Activated CD4-positive, alpha-beta T cell treated with anti-CD3 and anti-CD28 coated beads, Interleukin-10, Interleukin-2, amounts not matched to agents 100 ng/mL and 50 ng/mL, durations not matched to agents 16 hours and 8 hours (primary cell): ENCODE measurements at places on chromosomes 6 and 20.

DNA sequence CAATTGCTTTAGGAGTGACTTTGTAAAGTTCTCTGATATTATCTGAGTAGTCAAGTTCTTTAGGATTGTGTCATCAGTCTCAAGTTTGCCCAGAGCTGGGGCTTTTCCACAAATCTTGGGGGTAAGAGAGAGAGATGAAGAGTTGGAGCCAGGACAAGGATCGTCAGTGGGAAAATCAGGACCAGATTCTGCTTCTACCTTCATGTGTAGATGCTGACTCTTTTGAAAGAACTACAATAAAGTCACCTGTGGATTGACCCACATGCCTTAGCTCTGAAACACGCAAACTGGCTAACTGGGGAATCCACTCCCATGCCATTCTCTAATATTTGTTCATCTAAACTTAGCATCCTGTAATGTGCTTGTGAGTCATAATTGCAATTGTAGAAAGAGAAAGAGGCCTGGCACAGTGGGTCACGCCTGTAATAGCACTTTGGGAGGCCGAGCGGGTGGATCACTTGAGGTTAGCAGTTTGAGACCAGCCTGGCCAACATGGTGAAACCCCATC is 15.6 kb upstream of the BICRAL start:
- no peak for DNase-seq

- DNase-seq = no peak
These were observed 44.2 kb upstream of the MAP3K7 start for GRCh38 chr6:90631046-90631445.

- peak; percentile 72 for DNase-seq
These were observed at the start of gene PPT2 for GRCh38 chr6:32153564-32154513. Gene PPT2, plus strand, starts transcription at chr6:32154141. Its CDS starts 454 bp downstream, at chr6:32154595.

- no peak for DNase-seq
These were observed 7.6 kb upstream of the TREML2 start for GRCh38 chr6:41208439-41209106.

DNA sequence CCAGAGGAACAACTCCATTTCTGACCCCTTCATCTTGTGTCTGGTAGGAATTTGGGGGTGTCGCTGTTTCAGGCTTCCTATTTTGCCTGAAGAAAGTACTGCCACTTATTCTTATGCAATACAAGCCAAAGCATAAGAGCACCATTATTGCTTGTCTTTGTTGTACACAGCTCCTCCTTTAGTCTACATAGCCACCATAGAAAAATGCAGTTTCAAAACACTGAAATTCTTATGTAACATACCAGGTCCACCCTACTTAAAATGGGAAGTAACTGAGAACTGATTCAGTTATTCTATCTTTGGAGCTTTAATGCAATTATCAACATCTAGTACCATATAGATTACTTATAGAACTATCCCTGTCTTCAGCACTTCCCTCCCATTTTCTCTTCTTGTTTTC is 255.5 kb downstream of the ARHGAP18 start:
- no peak for DNase-seq

- DNase-seq = no peak
These were observed 28.1 kb downstream of the KIF13A start for GRCh38 chr6:17959302-17959701.

DNA sequence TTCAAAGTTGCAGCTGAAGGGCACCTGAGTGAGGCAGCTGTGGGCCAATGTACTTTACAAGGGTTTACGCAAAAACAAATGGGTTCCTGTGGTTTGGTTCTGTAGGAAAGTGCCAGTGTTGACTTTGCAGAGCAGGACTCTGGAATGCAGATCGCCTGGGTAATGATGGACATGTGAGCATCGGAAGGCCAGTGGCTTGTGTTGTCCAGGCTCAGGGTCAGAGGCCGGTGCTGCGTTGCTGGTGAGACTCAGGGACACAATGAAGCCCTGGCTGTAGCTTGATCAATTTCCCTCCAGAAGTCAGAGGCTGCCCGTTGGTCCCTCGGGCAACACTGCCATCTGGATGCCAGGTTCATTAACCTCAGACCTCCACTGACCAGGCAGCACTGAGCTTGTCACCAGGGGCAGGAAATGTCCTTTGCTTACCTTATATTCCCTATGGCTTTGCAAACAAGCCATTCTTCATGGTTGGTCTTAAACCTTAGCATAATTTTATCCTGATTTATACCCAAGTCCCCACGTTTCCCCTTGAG is 753.4 kb downstream of the QKI start:
- no peak for DNase-seq

DNA sequence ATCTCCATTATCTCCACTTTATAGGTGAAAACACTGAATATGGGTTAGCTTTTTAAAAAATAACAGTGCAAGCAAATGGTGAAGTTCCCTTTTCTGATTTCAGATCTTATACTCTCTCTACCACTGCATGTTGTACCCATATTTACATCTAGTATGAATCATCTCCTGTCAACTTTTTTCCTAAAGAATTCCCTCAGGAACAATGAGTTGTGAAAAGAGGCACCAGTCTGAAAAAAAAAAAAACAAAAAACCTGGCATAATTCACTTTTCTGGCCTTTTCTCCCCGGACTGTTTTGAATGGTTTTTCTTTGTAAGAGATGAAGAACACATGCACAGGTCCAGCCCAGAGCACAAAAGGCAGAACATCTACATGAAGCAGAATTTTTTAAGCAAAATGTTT is 596.0 kb downstream of the COL12A1 start:
- DNase-seq = no peak

GRCh38 chr20:19019734-19020364 is 192.6 kb upstream of the SLC24A3 start:
- DNase-seq = no peak

GRCh38 chr6:31830886-31831335 is 3.4 kb downstream of the HSPA1B start:
- DNase-seq = no peak

- DNase-seq = no peak
These were observed 168.5 kb downstream of the MYLK4 start for GRCh38 chr6:2582268-2582667.

DNA sequence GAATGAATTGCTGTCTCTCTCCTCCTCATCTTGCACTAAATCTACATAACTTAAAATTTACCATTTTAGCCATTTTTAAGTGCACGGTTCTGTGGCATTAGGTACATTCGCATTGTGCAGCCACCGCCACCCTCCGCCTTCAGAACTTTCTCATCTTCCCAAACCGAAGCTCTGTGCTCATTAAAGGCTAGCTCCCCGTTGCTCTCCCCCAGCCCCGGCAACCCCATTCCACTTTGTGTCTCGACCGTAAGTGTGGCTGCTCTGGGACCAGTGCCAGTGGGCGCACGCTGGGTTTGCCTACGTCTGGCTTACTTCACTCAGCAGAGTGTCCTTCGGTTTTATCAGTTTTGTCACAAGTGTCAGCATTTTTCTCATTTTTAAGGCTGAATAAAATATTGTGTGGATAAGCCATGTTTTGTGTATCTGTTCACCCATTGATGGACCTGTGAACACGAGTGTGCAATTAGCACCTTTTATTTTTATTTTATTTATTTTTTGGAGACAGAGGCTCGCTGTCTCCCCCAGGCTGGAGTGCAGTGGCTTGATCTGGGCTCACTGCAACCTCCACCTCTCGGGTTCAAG is 16.8 kb downstream of the SLC17A9 start:
- no peak for DNase-seq

DNA sequence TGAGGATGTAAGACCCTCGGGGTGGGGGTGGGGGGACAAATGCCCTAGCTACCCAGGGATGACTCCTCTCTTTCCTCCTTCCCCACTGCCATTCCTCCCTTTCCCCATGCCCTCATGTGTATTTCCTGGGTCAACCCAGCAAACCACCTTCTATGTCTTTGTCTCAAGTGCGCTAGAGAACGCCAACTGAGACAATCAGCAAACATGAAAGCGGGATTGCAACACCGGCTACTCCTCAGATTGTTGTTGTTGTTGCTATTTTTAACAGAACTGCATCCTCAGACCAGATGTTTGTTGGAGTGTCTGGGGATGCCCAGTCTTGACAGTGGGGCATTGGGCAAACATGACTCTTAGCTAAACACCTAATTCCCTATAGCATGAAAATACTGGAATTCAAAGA is 39.3 kb upstream of the HIVEP1 start:
- DNase-seq = no peak

DNA sequence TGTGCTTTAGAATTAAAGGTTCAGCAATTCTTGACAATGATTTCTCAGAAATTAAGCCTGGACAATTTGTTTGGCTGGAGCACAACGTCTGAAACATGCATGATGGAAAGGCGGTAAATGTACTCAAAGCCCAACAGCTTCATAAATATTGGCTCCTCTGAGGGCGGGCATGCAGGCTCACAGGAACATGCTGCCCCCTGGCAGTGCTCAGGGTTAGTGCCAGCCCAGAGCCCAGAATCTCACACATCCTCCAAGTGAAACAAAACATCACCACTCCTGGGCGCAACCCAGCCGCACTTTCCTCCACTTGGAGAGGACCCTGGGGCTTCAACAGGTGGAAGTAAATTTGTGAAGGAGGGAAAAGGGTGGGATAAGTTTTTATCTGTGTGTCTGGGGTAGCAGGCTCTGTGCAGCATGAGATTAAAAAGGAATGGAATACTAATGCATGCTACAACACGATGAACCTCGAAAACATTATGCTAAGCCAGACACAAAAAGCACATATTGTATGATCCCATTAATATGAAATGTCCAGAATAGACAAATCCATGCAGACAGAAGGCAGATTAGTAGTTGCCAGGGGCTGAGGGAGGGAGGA is 54.1 kb upstream of the PTPRT start:
- peak; percentile 4 for DNase-seq

- DNase-seq = no peak
These were observed 25.7 kb downstream of the ZFAND3 start for GRCh38 chr6:37845026-37845911.

DNA sequence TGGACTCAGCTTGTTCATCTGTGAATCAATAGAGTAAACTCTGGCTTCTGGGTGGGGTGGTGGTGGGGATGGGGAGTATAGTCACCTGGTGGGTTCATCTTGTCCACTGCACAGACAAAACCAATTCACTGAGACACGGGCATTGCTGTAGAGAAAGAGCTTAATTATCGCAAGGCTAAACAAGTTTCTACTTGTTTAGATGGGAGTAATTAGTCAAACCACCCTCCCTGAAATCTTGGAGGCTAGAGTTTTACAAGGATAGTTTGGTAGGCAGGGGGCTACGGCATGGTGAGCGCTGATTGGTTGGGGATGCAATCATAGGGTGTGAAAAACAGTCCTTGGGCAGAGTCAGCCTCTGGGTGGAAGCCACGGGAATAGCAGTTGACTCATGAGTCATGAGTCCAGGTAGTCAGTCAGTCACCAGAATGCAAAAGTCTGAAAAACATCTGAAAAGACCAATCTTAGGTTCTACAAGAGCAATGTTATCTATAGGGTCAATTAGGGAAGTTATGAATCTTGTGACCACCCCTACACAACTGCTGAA is 77.8 kb downstream of the STMND1 start:
- no peak for DNase-seq

GRCh38 chr6:39887692-39888450 is 46.4 kb downstream of the MOCS1 start:
- DNase-seq = no peak

GRCh38 chr6:2942914-2943563 is 28.3 kb downstream of the SERPINB6 start:
- DNase-seq = no peak

- peak; percentile 7 for DNase-seq
These were observed 32.3 kb upstream of the LGSN start for GRCh38 chr6:63352069-63352543.

- no peak for DNase-seq
These were observed 20.2 kb downstream of the DDO start for GRCh38 chr6:110395221-110395620.

GRCh38 chr6:73866305-73866704 is 170.3 kb downstream of the CD109 start:
- no peak for DNase-seq
